ENCODE measurements at places on chromosomes 2 and 18.

- DNase-seq: no peak
These were observed 955.4 kb upstream of the POU3F3 start for GRCh38 chr2:103898561-103898960.

DNA sequence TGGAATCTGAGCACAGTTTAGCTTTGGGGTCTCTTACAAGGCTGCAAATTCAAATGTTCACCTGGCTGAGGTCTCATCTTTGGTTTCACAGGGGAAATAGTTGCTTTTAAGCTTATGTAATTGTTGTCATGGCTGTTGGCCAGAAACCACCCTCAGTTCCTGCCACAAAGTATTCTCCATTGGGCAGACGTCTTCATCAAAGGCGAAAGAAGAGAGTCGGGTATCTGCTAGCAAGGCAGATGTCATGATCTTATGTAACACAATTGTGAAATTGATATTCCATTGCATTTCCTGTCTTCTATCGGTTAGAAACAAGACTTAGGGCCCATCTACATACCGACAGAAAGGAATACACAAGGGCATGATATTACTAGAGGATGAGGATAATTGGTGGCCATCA lies 816.2 kb downstream of the MBD2 start:
- no peak for DNase-seq

- DNase-seq: peak; percentile 34
These were observed 48.0 kb downstream of the TRABD2A start for GRCh38 chr2:84832772-84833461.

DNA sequence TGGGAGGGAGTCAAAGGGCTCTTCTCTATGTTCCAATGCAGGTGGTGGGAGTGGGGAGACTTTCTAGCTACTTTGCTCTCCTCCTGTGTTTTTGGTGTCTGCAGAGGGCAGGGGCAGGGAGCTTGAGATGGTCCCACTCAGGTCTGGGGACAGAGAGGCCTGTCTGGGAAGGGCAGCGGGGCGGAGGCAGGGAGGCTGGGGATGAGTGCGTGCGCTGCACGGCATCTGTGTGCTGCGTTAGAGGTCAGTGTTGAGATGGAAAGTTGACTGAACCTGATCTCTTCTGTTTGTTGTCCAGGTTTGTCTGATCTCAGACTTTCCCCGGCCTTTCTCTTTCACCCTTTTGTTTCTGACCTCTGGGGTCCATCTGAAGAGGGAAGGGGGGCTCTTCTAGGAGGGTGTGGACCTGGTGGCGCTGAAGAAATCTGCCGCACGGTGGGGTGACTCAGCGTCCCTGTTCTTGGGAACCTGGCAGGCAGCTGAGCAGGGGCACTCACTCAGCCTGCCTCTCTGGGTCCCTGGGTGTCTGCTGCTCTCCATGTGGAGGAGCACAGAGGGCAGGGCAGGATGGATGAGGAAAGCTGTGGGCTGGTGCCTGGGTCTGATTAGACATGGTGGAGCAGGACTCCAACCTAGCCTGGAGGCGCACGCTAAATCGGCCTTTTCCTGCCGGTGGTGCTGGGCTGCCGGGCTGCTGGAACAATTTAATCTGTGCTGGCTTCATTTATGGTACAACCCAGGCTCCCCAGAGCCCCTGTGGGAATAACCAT lies 24.1 kb downstream of the IGFBP2 start:
- DNase-seq: no peak

- no peak for DNase-seq
These were observed 81.6 kb downstream of the PMS1 start for GRCh38 chr2:189865826-189866225.

DNA sequence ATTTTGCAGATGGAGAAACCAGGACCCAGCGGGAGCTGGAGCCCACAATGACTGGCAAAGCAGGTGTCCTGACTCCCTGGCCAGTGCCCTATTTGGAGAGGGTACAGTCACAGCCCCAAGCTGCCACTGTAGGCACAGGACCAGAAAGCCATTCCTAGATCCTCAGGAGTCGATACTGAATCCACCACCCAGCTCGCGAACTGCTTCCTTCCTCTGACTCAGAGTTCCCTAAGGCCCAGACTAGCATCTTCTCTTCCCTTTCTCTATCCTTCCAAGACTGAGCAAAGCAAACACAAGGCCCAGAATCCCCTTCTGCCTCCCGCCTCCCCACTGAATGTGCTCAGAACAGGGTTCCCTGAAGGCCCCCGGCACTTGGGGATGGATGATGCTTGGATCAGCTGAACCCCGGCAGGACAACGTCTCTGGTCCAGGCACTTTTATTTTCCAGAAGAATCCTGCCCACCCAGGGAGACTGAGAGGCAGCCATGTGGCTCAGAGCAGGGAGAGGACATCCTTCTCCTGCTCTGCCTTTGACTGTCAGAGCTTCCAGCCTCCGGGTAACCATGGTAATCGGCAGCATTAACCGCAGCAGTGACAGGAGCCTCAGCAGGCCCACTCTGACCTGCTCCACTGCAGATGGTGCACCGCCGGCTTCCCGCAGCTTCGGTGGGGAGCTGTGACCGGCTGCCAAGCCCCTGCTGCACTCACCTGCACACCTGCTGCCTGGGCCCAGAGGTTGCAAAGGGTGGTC lies 34.8 kb upstream of the KLHL29 start:
- DNase-seq: no peak

DNA sequence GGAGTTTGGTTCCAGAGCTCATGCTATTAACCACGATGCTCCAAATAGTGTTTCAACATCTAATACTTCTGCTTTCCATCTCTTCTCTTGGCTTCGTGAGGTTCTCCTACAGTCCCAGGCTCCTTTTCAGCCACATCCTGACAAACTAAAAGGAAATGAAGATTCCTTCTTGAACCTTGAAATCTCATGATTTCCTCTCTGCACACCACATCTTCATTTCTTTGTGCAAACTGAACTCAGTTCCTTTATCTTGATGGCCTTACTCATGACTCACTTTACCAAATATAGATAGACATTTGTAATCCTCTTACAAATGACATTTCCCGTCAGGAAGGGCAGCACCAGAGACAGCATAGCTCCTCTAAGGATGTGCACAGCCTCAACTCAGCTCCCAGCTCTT lies 50.0 kb upstream of the ITGA4 start:
- DNase-seq: no peak

DNA sequence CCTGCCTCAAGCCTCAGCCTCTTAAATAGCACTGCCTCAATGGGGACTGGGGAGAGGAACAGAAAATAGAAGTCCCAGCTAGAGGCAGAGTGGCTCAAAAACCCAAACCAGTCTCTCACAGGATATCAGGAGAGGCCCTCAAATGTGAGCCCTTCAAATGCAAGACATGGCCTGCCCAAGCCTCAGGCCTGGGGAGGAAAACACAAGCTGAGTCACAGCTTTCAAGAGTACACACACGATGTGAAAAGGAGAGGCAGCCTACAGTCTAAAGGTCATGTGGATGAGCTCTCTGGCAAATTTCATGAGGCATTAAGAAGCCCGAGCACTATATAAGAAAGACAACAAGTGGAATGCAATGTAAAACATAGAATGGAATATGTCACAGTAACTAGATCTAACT lies 316.6 kb upstream of the MEX3C start:
- DNase-seq: no peak

- DNase-seq: no peak
These were observed 1.8 kb upstream of the DUSP2 start for GRCh38 chr2:96146881-96147592.

GRCh38 chr18:68148863-68149262 lies 566.0 kb downstream of the TMX3 start:
- no peak for DNase-seq

DNA sequence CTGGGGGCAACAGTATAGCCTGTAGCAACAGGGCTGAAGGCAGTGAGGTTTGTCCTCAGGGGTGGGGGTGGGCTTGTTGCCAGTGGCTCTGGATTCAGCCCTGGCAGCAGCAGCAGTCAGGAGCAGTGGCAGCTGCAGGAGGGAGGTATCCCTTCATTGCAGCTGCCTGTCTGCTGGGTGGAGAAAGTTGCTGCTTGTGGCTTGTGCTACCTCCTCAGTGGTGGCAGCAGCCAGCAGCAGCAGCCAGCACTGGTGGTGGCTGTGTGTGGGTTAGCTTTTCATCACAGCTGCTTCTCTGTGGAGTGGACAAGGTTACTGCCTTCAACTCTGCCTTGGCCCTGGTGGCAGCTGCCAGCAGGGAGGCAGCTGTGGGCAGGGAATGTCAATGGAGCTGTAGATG lies 94.9 kb downstream of the ARL6IP6 start:
- DNase-seq: no peak

- DNase-seq: no peak
These were observed 195.7 kb upstream of the ID2 start for GRCh38 chr2:8486141-8486540.

DNA sequence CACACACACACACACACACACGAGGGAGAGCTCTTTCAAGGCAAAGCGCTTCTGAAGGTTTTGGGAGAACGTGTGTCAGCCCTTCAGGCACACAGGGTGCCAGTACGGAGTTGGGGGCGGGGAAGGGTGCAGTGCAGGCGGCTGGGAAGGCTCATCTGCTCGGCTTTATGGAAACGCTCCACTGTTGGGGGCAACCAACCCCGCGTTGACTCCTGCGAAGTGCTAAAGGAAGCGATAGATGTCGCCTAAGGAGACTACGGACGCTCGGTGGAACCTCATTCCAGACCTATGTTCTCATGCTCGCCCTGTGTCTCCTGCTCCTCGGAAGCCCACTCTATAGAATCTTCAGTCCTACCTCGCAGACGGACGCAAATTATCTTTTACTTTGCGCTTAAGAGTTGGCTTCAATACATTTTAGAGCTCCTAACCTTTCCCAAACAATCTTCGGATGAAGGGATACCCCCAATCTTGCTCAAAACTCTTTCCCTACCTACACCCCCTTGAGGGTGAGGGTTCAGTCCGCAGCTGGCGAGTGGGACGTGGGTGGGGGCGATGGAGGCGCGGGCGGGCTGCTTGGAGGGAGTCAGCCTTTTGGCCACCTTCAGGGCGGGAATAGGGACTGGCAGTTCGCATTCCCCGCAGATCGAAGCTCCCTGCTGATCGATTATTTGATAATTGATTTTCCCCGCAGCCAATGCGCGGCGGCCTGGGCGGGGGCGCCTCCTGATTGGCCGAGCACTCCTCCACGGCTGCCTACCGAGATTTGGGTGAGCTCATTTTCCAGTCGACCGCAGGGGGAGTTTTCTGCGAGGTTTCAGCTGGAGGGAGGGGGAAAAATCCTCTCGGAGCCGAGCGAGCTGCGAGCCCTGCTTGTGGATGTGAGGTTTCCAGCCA lies 1.9 kb upstream of the MEIS1 start:
- DNase-seq: peak; percentile 97

DNA sequence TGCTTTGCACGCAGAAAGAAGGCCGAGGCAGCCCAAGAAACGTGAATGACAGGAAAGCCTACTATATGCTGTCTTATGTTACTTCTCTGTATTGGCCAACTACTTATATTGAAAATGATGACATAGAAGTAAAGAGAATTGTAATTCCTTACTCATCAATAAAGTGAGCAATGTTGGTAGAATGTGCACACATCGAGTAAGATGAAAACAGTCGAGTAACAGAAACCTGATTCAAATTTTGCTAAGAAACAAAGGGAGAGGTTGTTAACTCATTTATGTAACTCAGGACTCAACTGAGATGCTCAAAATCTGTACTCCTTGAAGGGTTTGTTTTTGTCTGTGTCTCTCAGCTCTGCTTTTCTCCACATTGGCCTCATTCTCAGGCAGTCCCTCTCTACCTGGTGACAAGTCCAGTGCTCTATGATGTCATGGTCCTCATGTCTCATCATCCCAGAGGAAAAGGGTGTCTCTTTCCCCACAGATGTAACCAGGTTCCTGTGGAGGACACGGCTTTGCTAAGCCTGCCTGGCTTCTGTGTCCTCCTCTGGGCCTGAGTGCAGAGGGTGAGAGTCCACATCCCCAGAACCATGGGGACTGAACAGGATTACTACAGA lies 30.3 kb upstream of the CCDC93 start:
- DNase-seq: no peak

All from hepatic stellate cell (primary cell).